ENCODE measurements at places on chromosomes 3 and 15.
A peak's percentile ranks its signal among the peaks of the same experiment; 100 is the strongest.

- peak; percentile 70 for DNase-seq
Observed at GRCh38 chr15:62647202-62647842, 395.2 kb upstream of the TPM1 start.

DNA sequence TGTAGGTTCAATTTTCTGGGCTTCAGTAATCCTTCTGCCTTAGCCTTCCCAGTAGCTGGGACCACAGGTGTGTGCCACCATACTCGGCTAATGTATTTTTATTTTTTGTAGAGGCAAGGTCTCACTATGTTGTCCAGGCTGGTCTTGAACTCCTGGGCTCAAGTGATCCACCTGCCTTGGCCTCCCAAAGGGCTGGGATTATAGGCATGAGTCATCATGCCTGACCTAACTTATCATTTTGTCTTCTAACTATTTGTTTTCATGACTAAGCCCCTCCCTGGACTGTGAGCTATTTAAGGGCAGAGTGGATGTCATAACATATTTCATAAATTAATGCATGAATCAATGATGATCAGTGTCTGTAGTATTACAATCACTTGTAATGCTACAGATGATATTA lies 56.1 kb upstream of the PIAS1 start:
- no peak for DNase-seq

DNA sequence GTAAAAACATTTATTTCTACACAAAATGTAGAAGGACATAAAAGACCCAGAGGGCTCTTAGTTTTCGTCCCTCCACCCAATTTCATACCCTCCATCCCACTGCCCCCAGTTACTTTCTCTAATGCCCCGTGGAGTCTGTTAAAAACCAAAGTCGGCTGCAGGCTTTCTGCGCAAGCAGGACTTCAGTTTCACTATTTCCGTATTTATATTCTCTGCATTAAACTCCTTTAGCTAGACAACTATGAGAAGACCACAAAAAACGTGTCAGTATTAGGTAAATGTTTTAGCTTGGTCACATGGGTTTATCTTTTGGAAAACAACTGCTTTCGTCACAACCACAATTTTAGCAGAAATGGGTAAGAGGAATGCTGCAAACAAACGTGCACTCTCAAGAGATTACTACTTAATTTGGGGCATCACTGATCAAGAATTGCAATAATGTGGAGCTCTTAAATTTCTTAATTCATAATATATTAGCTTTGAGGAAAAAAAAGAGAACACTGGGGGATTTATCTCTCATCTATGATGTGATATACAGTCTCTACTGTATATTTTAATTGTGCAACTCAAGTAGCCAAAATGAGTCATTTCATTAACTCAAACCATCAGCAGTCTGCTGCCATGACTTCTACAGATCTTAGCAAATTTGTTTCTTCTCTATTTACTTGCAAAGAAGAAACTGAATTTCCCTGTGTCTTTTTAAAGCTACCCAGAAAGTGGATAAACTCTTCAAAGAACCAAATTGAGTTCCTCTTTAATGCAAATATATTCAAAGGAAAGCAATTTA lies 740 bp upstream of the NSMCE3 start:
- no peak for DNase-seq

DNA sequence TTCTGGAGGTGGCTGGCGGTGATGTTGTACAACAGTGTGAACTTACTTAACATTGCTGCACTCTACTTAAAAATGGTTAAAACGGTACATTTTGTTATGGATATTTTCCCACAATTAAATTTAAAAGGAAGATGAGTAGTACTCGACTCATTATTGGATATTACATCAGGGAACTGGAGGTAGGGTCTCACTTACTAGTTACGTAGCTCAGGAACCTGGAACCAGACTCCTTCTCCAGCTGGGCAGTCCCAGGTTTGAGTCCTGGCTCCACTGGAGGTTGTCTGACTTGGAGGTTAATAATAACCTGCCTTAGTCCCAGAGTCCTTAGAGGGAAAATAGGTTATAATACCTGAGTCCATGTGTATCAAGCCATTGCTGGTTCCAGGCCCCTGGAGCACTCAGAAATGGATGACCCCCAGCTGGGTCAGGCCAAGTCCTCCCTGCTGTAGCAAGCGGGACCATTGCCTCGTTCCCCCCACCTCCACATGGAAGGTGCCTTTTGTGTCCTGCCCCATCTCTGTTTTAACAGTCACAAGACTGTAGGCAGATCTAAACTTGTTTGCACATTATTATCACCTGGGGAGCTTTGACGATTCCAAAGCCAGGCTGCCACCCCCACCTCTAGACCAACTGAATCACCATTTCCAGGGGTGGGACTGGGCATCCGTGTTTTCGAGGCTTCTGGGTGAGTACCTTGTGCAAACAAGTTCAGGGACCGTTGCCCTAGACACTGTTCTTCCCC lies 126.6 kb downstream of the IGF1R start:
- DNase-seq: peak; percentile 12

DNA sequence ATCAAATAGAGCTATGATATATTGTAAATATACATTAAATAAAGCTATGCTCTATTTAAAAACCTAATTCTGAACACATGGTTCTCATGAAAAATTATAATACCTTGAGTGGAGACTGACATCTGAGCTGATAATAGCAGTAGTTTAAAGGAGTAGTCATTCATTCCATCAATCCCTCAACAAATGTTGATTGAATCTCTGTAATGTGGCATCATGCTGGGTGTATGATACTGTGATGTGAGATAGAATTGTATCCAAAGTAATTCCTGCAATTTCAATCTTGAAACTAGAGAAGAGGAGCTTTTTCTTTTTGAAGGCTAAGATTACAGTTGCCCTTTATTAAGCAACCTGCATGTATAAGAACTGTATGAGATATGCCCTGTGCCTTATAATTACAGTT lies 63.1 kb downstream of the ADAMTSL3 start:
- DNase-seq: no peak

GRCh38 chr15:54321426-54321825 lies 343.2 kb downstream of the UNC13C start:
- DNase-seq: no peak

GRCh38 chr3:72187131-72187530 lies 402.2 kb upstream of the PROK2 start:
- DNase-seq: peak; percentile 38

DNA sequence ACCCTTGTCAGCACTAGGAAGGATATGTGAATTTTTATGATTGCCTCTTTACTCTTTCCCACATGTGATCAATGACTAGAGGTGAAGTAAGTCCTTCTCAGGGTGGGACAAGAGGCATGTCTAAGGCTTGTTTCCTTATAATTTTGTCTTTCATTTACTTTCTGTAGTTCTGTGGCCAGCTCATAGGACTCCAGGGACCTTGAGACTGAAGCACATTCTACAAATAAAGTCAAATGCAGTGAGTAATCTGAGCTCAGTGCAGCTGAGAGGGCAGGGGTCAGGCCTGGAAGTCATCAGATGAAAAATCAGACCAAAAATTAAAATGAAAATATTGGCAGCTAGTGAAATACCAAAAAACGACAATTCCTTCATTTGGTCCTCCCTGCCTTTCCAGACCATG lies 424.7 kb upstream of the THBS1 start:
- no peak for DNase-seq

DNA sequence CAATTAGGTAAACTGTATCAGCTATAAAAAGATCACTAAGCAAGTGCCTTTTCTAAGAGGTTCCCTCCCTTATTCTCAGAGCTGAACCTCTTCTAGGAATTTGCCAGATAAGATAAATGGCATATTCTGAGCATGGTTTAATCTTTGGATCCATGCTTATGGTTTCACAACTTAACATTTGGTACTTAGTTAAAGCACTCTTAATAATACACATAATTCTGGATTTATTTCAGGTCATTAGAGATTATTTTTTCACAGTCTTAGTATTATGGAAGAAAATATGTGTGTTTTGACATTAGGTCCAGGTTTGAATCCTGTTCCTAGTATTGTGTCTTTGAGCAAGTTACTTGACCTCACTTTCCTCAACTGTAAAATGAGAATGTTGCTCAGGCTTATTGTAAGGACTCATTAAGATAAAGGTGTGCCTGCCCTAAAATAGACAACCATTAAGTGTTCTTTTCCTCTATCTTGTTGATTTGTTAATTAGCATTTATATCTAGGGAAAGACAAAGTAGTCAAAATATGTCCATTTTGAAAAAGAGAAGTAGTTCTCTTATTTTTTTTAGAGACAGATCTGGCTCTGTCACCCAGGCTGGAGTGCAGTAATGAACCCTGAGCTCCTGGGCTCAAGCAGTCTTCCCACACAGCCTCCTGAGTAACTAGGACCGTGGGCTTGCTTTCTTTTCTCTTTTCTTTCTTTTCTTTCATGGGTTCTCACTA lies 43.4 kb downstream of the TSC22D2 start:
- DNase-seq: peak; percentile 56

DNA sequence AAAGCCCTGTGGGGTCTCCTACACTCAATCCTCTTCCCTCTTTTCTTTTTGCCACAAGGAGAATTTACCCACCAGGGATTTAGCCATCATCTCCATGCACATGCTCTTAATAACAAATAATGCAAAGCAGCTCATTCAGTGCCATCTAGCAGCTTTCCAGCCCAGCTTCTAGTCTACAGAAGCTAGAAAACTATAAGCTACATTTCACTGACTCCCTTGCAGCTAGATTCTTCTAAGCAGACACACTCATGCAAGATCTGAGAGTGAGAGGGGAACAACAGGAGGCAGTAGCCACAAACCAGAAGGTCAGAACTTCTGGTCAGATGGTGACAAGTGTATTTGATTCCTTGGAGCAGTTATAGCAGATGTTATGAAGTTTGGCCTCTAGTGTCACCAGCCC lies 25.5 kb downstream of the OSBPL10 start:
- DNase-seq: no peak

- DNase-seq: peak; percentile 30
Observed at GRCh38 chr15:90266485-90266884, 1.0 kb downstream of the NGRN start.

DNA sequence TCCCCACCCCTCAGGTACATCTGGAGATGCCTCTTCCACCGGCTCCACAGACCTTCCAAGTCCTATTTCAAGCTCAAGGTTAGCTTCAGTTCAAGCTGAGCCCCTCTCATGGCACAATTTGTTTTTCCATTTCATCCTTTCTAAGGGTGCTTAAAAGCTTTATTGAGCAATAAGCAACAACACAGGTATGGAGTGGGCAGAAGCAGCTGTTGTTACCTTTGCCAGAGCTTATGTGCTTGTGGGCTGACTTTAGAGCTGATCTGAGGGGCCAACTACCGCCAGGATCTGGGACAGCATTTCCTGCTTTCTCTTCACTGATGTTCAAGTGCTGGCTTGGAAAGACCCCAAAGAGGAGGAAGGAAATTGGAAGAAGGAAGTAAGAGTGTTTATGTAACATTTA lies 140.0 kb upstream of the KLHL25 start:
- DNase-seq: no peak

GRCh38 chr3:11384074-11384473 lies 111.9 kb downstream of the ATG7 start:
- no peak for DNase-seq

GRCh38 chr3:15347063-15347736 lies 14.8 kb upstream of the SH3BP5 start:
- DNase-seq: peak; percentile 49

GRCh38 chr3:18223571-18223970 lies 201.6 kb downstream of the SATB1 start:
- DNase-seq: peak; percentile 40

DNA sequence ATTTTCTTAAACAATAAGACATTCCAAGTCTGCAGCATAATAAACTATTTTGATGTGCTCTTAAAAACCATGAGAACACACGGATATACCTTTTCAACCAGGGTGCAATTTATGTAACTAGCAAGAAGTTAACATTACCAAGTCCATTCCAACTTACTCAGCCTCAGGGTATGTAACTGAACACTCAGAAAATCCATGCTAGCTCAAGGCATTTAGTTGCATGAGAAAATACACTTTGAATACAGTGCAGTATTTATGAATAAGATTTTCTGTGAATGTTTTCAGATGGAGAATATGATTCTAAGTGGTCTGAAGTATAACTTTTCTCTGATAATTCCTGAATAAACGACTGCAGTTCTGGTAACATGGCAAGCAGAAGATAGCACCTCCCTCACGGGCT lies 124.3 kb downstream of the SNRK start:
- DNase-seq: no peak

DNA sequence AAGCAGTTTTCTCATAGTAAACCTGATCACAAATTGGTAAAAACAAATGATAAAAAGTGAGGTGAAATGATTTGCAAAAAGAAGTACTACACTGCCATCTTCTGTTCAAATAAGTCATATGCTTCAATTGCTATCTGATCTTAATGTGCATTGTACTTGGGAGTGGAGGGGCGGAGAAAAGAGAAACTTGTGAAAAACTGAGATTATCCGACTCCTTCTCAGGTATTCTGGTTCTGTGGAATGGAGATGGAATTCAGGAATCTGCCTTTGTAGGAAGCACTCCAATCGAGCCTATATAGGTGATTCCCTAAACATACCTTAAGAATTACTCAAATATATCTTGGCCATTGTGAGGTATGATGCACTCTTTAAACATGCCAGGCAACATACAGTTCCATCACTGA lies 180.6 kb downstream of the CHL1 start:
- peak; percentile 2 for DNase-seq

DNA sequence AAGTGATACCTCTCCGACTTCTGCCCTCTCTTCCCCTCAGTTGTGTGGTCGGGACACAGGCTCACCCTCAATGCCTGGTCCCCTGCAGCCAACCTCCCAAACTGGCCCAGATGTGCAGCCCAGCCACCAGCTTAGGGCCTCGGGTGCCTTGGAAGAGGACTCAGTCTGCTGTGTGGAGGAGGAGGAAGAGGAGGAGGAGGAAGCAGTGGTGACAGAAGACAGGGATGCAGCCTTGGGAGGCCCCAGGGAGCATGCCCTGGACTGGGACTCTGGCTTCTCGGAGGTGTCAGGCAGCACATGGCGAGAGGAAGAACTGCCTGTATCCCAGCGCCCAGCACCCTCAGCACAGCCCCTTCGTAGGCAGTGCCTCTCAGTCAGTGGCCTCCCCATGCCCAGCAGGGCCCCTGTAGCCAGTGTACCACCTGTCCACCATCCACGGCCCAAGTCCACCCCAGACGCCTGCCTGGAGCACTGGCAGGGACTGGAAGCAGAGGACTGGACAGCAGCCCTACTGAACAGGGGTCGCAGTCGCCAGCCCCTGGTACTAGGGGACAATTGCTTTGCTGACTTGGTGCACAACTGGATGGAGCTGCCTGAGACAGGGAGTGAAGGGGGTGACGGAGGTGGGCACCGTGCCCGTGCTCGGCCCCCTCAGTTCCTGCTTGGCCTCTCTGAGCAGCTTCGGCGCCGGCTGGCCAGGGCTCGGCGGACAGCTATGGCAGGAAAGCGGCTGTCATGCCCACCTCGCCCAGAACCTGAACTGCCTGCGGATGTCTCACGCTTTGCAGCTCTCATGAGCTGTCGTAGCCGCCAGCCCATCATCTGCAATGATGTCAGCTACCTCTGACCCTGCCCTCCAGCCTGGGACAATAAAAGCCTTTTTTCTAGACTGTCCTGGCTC lies 1.3 kb downstream of the INKA1 start:
- DNase-seq: peak; percentile 39

DNA sequence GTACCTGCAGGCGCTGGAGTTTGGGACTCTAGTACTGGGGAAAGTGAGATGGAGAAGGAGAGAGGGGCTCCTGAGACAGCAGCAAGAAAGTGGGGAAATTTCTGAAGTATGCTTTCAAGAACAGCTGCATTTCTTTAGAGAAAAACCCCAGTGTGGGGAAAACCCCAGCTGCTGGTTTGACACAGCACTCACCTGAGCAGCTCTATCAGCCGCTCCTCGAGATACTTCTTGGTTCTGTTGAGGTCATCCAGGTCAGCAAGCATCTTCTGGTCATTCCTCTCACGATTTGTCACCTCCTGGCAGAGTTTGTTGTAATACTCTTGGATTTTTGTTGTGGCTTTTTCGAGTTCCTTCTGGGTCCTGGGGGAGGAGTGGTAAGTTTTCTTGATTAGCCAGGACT lies 18.8 kb downstream of the CXCR6 start:
- DNase-seq: no peak

Data from suppressor macrophage treated with lipopolysaccharide for 1 hour (primary cell).